ENCODE measurements at places on chromosomes 6 and 20.

- no peak for DNase-seq
Observed at GRCh38 chr6:56677559-56677958, 34.9 kb upstream of the DST start.

DNA sequence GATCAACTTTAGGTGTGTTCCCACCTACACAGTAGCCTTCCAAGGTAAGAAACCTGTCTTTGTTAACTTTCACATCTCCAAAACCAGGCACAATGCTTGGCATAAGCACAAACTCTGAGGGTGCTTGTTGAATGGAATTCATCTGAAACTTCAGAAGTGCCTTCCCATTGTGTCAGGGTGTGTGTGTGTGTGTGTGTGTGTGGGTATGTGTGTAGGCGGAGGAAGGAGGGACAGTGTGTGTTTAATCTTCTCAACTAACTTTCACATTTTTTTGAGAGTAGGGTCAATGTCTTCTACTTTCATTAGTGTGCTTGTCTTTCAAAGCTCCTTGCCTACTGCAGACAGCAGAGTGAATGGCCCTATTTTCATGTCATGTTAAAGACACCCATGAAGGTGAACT is 45.6 kb downstream of the PDE7B start:
- DNase-seq, result no peak

- DNase-seq, result no peak
Observed at GRCh38 chr6:33343953-33344611, 26.5 kb upstream of the ZBTB22 start.

GRCh38 chr6:87378947-87379346 is 28.8 kb upstream of the CFAP206 start:
- no peak for DNase-seq

GRCh38 chr20:14481863-14482262 is 144.5 kb upstream of the FLRT3 start:
- DNase-seq, result no peak

GRCh38 chr20:54535033-54535432 is 59.6 kb downstream of the DOK5 start:
- no peak for DNase-seq

DNA sequence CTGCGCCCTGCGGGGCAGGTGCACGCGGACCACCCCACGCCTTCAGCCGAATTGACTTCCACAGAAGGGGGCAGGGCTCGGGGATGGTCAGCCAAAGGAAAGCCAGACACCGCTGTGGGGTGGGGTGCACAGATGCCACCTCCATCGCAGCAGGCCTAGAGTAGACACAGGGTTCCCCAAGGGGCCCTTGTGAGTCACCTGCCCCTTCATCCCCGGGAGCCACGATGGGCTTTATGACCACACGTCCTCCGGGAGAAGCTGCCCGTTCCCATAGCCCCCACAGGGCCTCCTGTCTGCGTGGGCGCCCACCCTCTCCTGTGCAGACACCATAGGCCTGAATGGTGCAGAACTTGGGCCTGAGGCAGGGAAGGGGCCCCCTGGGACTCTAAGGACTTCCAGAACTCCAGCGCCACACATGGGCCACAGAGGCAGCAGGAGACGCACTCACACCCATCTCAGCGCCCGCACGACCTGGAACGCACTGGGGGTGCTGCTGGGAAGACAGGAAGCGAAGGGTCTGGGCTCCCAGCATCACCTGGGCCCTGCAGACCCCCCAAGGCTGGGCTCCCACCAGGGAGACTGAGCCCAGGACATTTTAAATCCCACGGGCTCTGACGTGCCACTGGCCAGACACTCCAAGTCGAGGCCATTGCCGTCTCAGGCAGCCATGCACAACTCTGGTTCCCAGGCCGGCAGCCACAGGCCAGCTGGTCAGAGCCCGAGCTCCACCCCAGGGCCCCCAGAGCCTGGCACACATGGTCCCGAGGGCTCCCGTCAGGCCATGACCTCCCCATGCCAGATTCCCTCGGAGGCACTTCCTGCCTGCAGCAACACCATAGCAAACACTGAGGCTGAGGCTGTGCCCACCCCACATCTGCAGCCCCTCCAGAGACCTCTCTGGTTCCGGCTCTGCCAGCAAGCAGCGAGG is 134.2 kb downstream of the DLL1 start:
- no peak for DNase-seq

All from WTC11 (cell line).